ENCODE measurements at places on chromosomes 5 and 9. TPM values are rescaled to one million over a fixed set of nuclear protein-coding genes. Genes with fewer than 3 reads are reported as not detected.

PDGFRB gene
- total RNA-seq: 0.34 TPM

NR6A1 gene
- 0.83 TPM for total RNA-seq

HSPB3 gene
- not detected for total RNA-seq

N4BP3 gene
- total RNA-seq: 3.2 TPM

ADRB2 gene
- 0.52 TPM for total RNA-seq

RNF208 gene
- total RNA-seq: 4.4 TPM

PFN3 gene
- not detected for total RNA-seq

CHSY3 gene
- total RNA-seq: not detected

ARHGAP26 gene
- 16.9 TPM for total RNA-seq

DNA sequence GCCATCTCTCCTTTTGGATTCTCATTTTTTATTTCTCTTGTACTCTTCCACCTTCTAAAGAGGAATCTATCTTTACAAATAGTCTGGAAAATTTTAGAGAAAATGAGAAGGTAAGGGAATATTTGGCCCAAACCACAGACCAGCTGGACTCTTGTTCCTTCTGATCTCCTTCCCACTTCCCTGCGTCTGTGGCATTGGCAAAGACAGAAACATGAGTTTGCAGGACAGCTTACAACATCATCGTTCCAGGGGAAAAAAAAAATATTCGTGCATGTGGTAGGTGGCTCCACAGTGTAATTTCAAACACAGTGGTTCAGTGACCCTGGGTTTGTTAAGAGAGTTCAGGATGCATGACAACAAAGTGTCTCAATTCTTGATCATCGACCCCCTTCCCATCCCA, 755.0 kb downstream of the DNAH5 start:
- no peak for DNase-seq

- DNase-seq: no peak
Measured at GRCh38 chr5:57216714-57217113, 42.9 kb downstream of the GPBP1 start.

DNA sequence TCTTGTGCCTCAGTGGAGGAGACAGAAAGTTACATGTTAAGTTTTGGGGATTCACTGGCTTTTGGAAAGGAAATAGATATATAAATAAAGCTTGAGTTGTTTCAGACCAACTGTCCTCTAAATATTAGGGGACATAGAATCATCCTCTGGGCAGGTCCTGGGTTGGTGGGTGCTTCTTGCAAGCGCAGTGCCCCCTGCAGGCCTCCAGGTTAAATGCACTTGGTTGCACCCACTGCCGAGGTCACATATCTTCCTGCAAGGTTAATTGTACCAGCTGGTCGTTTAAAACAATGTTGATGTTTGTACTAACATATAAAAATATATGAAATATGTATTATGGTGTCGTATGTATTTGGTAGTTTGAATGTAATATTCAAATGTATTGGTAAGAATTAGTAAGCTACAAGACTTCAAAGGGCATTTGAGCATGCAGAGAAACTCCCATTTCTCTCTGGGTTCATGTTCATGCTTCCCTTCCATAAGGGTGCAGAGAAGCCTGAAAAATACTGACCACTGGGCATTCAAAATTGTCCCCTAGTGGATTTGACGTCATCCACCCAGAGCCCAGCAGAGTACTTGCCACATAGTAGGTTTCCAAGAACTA, 87.0 kb downstream of the ZNF618 start:
- DNase-seq: peak; percentile 60

DNA sequence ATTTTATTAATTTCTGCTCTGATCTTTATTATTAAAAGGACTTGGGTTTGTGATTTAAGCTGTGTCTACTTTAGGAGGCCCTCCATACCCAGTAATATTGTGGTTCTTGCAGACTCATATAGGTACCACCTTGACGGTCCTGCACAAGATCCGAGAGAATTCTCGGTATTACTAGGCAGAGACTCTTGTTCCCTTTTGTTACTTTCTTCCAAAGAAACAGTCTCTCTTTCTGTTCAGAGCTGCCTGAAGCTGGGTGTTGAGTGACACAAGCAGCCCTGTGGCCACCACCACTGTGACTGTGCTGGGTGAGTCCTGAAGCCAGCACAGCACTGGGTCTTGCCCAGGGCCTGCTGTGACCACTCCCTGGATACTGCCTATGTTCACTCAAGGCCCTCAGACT, 666.6 kb downstream of the SEMA5A start:
- DNase-seq: no peak

GRCh38 chr5:140239461-140239860, 63.4 kb downstream of the PFDN1 start:
- DNase-seq: no peak

- no peak for DNase-seq
Measured at GRCh38 chr5:39415201-39415600, 9.6 kb downstream of the DAB2 start.

GRCh38 chr5:128956164-128956563, 9.1 kb upstream of the SLC27A6 start:
- DNase-seq: no peak

- no peak for DNase-seq
Measured at GRCh38 chr5:102778478-102778877, 23.4 kb downstream of the PAM start.

DNA sequence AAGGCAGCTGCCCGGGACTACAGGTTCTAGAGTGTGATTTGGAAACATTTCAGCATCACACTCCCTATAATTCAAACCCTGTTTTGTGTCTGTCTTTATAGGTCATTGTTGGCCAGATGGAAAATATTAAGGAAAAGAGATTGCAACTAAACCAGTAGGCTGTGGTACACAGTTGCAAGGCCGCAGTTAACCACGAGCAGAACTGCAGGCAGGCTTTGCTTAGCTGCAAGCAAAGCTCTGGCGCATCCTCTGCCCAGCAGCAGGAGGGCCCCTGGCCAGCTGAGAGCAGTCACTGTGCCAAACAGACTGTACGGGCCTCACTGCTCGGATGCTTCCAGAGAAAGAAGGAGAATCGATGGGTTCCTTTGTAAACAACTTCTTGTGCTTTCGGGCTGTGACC, 204.5 kb downstream of the DENND1A start:
- DNase-seq: no peak

DNA sequence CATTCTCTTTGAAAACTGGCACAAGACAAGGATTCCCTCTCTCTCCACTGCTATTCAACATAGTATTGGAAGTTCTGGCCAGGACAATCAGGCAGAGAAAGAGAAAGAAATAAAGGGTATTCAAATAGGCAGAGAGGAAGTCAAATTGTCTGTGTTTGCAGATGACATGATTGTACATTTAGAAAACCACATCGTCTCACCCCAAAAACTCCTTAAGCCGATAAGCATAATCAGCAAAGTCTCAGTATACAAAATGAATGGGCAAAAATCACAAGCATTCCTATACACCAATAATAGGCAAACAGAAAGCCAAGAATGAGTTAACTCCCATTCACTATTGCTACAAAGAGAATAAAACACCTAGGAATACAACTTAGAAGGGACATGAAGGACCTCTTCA, 21.0 kb upstream of the EPB41L4A start:
- no peak for DNase-seq

- no peak for DNase-seq
Measured at GRCh38 chr9:130833031-130833990, 1.7 kb upstream of the ABL1 start.

GRCh38 chr5:6659941-6660684, 26.9 kb downstream of the SRD5A1 start:
- DNase-seq: no peak

DNA sequence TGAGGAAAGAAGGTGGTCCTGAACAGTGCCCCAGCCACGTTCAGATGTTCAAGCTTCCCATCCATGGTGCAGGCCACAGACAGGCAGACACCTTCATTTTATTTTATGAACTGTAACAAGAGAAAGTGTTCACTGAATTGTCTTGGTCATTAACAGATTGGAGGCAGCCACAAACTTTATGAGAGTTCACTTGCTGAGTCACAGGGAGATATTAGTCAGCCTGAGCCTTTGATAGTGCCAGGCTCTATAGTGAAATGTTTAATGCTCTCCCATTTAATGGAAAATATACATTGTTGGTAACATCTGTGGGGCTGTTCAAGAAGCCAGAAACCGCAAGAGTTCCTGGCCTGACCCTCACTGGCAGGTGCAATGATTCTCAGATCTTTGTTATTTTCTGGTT, 237.0 kb downstream of the TENT4A start:
- DNase-seq: peak; percentile 9

GRCh38 chr5:174767670-174768069, 43.3 kb downstream of the MSX2 start:
- DNase-seq: no peak

DNA sequence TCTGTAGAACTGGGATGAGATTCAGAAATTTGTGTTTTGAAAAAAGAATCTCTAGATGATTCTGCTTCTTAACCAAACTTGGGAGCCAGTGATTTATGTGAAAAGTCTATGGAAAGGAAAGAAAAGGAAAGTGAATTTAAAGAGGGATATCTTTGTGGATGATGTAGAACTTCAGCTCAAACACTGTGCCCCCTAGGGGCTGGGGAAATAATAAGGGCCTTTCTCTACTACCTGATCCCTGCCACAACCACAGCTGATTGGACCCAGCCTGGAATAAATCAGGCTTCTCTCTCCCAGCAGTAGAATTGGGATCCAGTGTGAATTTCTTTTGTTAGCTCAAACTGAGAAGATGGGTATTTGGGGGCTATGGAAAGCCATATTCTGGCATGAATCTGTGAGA, 155.0 kb downstream of the PRELID2 start:
- DNase-seq: no peak

GRCh38 chr9:130268521-130269211, 3.1 kb downstream of the HMCN2 start:
- no peak for DNase-seq

DNA sequence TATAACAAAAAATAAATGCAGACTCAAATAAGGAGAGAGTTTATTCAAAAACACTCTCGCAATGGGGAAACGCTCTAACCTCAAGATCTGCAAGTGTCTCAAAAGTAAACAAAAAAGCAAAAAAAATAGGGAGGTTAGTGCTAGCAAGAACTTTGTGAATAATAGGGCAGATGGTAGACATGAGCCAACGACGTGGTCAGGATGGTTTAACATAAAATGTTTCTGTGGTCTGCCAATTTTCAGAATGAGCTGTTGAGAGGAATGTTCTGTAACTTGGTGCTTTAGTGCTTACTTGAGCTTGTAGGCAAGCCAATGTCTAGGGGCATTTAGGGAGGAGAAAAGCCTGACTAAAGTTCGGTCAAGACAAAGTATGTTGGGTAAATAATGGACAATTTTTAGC, 1813.9 kb upstream of the CDH6 start:
- DNase-seq: no peak

DNA sequence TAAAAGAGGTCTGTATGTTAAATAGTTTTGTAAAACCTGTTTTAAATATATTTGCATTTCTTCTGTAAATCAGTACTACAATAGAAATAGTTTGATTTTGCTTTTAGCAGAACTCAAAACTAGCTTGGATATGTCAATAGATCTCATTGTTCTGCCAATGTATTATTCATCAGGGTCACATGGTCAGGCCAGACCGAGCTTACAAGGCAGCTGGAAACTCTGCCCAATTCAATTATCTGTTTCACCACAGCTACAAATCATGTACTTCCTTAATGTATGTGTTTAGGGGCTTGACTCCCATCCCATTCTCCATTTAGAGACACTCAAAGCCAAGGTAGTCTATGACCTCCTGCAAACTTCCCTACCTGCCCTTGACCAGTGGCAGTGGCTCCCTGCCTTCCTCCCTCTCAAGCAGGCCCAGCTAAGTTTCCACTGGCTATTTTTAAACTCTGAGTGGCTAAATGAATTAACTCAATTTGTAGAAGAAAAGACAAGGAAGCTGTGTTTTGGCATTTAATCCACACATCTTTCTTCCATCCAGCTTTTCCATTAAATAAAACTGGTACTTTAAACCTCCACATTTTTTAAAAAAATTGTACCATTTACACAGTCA, 46.4 kb upstream of the SELENOP start:
- no peak for DNase-seq

- DNase-seq: no peak
Measured at GRCh38 chr9:75885652-75886051, 4.8 kb upstream of the PCSK5 start.

DNA sequence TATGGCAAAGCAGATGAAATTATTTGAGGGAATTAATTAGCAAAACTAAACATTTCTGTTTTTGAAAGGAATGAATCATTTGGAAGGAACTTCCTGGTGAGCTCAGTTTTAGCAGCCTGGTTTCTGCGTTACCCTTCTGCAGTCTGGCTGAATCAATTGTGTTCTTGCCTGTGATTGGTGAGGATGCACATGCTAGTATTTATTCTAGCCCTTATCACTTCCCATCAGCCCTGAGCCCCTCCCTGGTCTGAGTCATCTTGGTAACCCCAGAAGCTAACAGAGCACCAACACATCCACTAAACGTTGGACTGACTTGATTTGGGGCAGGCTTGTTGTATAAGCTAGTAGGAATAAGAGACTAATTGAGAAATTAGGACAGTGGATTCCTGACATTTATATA, 6.6 kb downstream of the TJP2 start:
- DNase-seq: peak; percentile 79

DNA sequence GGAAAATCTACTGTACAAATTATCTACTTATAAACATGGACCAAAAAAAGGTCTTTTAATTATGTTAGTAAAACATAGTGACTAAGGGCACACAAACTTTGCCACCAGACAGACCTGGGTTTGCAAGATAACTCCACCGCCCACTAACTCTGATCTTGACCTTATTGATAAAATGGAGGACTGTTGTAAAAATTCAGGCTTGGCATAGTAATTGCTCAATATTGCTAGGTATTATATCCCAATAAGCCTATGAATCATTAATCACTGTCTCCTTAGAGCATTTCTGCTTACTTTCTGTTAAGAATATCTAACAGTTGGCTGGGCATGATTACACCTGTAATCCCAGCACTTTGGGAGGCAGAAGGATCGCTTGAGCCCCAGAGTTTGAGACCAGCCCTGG, 3.8 kb downstream of the C9orf40 start:
- DNase-seq: no peak

DNA sequence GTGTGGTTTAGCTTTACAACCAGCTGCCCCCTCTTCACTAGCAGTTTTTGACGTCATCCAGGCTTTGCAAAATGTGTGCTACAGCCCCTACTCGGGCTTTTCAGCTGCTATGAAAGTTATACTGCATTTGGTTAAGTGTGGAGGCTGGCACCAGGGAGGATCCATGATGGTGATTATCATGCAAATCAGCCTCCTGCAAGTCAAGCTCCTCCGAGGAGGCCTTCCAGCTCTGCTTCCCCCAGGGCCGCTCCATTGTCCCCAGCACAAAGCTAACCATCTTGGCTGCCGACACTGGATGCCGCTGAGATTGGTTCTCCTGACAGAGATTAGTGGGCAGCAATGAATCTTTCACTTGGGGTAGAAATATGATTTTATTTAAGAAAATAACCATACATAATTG, 159.6 kb downstream of the NR2F1-AS1 start:
- no peak for DNase-seq

DNA sequence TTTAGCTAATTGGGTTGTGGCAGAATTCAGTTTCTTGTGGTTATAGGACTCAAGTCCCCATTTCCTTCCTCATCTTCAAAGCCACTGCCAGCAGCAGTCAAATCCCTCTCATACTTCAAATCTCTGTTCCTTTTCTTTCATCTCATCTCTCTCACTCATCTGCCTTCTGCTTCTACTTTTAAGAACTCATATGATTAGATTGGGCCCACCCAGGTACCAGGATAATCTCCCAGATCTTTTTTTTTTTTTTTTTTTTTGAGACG, 8.0 kb upstream of the REEP5 start:
- no peak for DNase-seq
